Stimulated activated CD8-positive, alpha-beta memory T cell treated with anti-CD3 and anti-CD28 coated beads, Interleukin-4, amount 100 ng/mL, for 24 hours (primary cell): ENCODE measurements at places on chromosomes 4 and X.
A peak's percentile ranks its signal among the peaks of the same experiment; 100 is the strongest.

DNA sequence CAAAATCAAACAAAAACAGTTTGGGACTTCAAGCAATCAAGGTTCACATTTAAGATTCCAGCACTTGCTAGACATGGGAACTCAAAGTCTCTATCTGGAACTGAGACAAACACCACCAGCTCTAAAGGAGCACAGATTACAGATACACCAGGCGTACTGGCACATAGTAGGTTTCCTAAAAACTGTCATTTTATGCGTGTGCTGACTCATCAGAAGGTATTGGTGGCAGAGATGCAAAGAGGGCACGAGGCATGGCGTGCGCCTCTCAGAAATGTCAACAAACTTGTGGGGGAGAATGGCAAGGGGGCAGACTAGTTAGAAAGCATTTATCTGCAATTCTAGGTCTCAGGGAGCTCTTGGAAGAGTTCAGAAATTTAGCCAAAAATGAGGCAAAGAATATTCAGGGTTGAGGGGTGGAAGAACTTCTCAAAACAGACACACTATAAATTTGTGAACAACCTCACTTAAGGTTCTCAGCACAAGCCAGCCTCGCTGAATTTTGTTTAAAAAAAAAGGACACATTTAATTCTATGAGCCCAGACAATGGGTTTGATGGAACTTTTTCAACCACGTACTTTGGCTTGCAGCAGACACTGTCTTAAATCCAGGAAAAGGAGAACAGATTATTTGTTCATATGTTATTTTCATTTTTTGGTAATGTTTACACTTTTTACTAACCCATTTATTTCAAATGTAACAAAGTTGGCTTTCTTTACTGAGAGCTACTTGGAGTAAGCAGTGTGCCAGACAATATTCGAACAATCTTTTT, 100.0 kb downstream of the SHISA3 start:
- no peak for DNase-seq

- no peak for DNase-seq
These were observed 323.2 kb upstream of the GIMD1 start for GRCh38 chr4:106691749-106692148.

GRCh38 chrX:12804655-12805054, 13.4 kb downstream of the PRPS2 start:
- DNase-seq, result no peak

DNA sequence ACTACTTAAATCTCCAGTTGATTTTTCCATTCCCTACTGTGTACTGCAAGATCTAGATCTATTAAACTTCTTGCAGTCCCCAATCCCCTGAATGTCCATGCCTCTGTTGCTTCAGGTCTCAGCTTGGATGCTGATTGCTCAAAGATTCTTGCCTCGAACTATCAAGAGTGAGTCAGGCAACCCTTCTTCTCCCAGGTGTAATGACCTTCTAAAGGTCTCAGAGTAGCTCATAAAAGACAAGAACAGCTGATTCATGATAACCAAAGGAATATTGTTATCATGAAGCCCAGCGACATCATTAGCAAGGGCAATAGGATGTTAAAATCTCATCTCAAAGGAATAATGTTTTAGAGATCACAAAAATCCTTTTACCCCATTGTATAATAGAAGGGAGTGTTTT, 6.8 kb upstream of the FABP2 start:
- DNase-seq, result no peak

DNA sequence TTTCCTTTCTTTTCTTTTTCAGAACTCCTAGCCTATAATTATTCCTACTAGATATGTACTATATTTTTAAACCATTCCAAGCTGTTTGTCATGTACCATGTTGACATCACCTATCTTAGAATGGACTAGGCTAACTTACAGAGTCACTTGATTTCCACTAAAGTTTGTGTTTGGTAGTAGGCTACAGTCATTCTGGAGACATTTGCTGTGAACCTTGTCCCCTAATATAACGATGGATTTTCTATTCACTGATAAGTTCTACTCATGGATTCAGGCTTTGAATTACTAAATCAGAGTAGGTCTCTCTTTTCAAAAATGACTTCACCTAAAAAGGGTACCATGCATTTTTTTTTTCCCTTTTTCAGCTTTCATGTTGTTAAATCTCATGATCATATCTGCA, 93.4 kb downstream of the PHEX start:
- DNase-seq, result no peak

DNA sequence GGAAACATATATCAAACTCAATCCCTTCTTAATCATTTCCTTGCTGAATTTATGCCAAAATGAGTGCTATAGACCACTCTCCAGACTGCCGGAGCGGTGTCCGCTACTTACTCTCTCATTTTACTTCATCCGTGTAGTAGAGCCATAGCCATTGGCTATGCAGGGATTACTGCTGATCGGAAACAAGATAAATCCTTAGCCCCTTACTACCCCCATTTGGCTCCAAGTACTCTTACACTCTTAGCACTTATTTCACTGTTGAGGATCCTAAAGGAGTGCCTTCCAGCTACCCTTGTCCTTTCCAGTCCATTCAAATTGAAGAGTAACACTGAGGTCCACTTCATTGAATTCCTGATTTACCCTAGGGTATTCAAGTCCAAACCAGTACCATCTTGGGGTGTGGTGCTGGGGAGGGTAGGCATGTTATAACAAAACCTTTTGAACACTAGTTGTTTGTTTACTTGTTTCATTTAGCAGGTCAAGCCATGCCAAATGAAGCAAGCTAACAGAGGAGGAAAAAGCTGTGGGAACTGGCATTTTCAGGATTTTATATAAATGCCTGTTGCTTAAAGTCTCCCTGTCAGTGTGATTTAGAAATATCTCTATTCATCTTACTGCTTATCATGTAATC, 715.1 kb downstream of the FSTL5 start:
- no peak for DNase-seq

DNA sequence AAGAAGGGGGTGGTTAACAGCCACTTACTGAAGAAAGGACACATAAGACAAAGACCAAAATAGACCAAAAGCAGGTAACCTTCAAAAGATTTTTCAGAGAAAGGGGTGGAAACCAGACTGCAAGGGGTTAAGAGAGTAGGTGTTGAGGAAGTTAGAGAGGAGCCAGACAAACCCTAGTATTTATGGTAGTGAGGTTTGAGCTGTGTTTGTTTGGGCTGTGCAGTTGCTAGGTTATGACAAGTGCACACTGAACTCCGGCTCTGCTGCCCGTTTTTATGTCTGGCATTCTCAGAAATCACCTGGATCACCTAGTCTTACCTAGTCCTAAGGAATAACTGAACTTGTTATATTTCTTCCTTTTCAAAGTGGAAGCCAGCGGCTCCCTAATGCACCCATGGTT, 22.9 kb upstream of the G3BP2 start:
- no peak for DNase-seq

GRCh38 chr4:154566639-154567204, 3.9 kb downstream of the FGB start:
- DNase-seq, result no peak

DNA sequence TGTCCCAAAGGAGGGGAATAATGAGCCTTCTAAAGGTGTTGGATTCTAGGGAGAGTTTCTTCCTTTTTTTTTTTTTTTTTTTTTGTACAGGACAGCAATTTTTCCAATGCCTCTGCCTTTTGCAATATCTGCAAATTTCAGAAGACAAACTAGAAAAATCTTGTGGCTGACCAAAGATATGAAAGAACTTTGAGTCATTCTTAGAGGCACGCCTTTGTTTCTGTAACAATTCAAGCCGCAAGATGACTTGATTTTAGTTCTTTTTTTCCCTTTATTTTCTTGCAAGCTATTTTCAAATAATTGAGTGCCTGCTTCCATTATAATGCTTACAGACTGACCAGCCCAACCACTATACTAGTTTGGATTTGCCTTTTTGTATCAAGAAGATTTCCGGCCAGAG, 47.6 kb upstream of the UXT start:
- DNase-seq, result no peak

DNA sequence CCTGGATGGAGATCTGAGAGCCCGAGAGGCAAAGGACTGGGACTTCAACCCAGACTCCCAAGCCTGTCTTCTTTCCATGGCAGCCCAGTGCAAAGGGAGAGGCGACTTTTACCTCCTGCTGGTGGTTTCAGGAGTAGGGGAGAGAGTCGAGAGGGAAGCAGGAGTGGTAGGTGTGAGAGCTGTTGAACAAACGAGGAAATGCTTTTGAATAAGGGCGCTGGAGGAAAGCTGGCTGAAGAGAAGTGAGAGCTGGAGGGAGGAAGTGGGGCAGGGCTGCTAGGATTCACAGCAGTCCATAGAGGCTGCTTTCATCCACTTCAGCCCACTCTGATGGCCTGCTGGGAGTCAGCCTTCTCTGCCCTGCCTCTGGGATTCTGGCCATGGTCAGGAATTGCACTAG, 81.8 kb upstream of the EFNB1 start:
- no peak for DNase-seq

GRCh38 chr4:176844448-176844847, 51.7 kb upstream of the VEGFC start:
- DNase-seq, result no peak

DNA sequence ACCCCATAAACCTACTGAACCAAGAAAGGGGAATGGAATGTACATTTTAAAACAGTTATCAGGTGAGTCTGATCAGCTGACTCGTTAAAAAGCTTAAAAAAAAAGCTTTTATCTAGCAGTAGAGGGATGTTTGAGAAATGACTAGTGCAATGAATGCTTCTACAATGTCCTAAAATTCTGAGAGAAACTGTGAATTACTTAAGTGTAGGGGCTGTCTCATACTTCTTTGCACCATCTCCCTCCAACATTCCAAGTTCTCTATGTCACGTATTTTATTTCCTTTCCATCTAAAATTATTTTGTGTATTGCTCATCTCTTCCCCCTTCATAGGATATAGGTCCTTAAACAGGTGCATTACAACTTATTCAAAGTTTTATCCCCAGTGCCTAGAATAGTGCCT, 11.9 kb upstream of the AREG start:
- DNase-seq, result no peak

DNA sequence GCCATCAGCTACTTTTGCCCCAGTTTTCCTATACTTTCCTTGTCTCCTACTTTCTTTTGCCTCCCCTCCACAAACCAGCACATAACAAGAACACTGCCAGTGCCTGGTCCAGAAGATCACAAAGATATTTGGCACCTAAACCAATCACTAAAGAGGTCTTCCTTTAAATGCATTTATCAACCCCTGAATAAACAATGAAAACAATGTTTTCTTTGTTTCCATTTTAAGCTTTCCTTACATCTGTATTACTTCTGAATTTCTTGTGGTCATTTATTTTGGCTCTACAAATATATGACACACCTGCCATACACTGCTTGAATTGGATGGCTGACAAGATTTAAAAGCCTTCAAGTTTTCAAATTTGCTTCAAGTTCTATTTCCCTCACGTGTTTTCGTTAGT, 43.9 kb downstream of the MBNL3 start:
- DNase-seq, result no peak

- no peak for DNase-seq
These were observed 41.1 kb downstream of the FRMD7 start for GRCh38 chrX:132086672-132087071.

DNA sequence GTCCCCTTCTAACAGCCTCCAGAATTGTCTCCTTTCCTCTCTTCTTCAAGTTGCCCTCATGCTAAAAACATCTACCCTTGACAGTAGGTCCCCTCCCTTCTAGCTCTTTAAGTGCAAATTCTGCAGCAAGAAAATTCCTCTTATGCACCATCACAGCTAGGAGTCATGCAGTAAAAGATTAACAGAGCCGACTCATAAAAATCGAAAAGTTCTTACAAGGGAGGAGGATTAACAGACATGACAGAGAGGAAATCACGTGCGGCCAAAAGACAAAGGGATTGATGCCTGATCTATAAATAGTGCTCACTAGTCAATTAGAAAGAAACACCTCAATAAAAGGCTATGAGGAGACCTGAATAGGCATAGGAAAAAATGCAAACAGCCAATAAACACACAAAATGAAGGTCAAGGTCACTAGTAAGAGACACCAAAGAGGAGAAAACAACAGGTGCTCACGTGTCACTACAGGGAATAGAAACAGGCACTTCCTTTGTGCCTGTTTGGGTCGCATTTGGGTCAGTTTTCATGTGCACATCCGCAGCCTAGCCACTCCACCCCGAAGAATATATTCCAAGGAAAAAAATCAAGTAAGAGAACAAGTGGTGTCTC, 3.4 kb downstream of the RNF212 start:
- DNase-seq, result no peak

GRCh38 chr4:100258675-100259074, 68.4 kb upstream of the DDIT4L start:
- no peak for DNase-seq

DNA sequence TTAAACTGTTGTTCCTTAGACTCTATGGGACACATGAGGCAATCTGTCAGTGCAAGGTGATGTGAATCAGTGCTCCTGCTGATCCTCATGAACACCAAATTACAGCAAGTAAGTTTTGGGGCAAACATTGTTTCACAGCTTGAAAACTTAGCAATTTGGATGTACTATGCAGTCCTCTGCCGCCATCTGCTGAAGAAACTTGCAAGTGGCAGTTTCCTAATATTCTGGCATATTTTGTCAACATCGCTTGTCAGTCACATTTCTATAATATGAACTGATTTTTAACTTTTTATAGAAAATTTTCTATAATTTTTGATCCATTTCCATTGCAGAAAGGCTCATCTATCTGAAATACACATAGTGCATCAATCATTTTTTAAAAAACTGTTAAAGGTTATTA, 56.3 kb downstream of the ZAR1 start:
- no peak for DNase-seq

- DNase-seq, result no peak
These were observed 174.3 kb downstream of the SLIT2 start for GRCh38 chr4:20426028-20426427.

DNA sequence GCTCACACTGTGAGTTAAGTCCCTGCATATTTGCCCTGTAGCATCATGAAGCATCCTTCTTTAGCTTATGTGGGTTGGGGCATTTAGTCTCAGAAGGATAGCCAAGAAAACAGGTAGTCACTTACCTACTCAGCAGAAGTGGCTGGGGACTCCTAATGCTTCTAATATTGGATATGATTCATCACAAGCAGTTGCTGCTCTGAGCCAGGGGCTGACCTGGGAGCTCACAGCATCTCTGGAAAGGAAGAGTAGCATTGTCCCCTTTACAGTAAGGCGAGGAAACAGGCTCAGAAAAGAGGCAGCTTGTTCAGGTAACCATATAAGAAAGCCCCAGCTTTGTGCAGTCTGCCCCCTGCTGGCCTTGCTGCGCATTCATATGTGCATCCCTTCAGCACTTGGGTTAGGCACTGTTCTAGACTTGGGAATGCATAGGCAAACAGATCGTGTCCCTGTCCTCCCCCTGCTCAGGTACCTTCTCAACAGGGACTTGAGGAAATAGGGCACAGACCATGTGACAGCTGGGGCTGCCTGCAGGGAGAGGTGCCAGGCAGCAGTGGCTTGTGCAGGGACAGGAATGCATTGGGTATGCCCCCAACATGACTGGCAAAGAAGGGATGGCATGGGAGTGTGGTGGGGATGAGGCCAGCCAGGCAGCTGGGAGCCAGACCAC, 35.7 kb upstream of the TBC1D14 start:
- peak; percentile 72 for DNase-seq

DNA sequence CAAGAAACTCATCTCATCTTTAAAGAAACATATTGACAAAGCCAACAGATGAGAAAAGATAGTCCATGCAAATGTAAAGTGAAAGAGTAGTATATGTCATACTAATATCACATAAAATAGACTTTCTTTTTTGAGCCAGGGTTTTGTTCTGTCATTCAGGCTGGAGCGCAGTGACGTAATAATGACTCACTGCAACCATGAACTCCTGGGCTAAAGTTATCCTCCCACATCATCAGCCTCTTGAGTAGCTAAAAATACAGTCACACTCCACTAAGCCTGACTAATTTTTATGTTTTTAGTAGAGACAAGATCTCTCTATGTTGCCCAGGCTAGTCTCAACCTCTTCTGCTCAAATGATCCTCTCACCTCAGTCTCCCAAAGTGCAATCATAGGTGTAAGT, 51.8 kb upstream of the TRAM1L1 start:
- no peak for DNase-seq

- no peak for DNase-seq
These were observed 92.6 kb downstream of the KIT start for GRCh38 chr4:54750341-54750740.
